Muscle of back (tissue), 13 donors: ENCODE measurements at places on chromosomes 16 and 17.

GRCh38 chr17:32477220-32477619 is 9.6 kb upstream of the CDK5R1 start:
- no peak for DNase-seq

DNA sequence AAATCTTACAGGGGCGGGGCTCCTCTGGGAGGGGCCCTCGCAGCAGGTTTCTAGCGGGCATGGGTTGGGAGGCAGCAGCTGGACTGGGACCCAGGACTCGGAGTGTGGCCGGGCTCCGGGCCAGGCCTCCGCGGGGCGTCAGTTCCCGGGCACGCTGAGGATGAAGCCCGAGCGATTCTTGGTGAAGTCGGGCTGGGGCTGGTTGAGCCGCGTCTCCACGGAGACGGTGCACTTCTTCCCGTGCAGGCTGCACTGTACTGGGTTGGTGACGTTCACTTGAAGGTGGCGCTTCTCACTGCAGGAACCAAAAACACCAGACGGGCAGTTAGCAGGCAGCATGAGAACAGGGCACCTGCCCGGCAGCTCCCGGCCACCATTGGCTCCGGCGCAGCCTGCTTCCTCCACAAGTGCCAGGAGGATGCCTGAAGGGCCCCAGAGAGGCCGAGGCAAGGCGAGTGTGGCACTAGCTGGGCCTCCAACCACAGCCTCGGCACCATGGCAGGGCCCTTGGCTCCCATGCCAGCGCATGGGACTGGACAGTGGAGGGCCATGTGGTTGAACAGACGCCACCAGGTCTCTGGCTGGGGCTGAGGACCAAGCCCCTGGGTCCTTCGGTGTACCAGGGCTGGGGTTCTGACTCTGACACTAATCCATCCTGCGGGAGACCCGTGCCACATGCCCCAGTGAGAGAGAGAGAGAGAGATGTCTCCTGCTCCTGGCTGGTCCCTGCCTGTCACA is 8.0 kb downstream of the CDK5R1 start:
- DNase-seq: no peak

GRCh38 chr17:33240362-33240761 is 52.7 kb downstream of the ASIC2 start:
- DNase-seq: no peak

DNA sequence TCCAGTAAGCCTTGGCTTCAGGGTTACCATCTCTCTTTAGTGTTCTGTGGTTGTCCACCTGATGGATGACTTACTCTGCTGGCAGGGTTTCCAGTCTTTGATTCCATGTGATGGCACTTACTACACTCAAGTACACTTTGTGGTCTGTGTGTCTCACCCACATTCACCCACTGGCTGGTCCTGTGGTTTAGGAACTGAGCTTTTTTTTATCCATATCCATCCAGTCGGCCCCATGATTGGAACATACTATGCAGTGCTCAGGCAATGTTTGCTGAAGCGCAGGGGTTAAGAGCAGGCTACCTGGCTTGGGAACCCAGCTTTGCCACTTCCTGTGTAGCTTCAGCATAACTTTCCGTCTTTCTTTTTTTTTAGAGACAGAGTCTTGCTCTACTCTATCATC is 2.8 kb upstream of the FUS start:
- no peak for DNase-seq

DNA sequence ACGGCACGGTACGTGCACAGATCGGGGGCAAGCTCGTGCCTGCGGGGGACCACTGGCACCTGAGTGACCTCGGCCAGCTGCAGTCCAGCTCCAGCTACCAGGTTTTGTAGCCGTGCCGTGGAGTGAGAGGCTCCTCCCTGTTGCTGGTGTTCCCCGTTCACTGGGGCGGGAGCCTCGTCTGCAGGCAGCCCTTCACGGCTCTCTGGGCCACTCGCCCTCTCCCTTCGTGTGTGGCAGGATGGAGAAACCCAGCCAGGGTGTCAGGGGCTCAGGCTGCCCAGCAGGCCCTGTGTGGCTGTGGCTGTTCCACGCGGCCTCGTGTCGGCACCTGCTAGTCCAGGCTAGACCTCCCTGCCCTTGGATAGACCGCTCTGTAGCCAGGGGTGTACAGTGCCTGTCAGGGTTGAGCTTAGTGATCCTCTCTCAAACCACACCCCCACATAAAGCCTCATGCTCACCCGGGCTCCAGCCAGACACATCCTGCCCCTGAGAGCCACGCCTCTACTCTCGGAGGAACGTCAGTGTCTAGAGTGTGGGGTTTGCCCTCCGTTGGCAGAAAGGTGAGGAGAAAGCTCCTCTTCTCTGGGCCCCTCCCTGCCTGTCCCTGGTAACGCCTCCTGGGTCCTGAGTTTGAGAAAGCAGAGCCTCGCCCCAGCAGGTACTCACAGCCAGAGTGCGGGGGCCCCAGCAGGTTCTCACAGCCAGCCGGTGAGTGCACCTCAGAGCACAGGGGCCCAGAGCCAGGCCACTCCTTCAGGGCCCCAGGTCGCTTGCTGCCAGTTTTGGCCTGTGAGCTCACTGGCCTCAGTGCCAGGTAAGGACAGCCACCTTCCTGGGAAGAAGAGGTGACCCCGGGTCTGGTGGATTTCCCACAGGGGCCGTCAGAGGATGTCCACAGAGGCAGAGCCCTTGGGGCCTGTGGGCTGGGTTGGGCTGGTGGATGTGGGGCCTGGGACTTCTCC is 27.7 kb downstream of the NME3 start:
- no peak for DNase-seq

DNA sequence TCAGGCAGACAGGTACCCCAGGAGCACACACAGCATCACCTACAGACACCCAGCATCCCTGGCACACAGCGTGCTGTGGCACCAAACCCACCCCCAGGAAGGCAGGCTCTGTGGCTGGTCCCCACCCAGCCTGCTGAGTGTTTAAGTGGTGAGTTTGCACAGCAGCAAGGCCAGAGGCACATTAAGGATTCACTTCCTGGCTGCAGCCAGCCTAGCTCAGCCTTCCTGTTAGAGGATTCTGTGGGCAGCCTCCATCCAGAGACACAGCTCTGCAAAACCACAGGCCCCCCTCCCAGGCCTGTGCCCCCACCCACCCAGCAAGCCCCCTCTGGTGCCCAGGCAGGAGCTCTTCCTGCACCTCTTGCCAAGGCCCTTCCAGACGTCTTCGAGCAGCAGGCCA is 36.1 kb upstream of the PHB1 start:
- no peak for DNase-seq

DNA sequence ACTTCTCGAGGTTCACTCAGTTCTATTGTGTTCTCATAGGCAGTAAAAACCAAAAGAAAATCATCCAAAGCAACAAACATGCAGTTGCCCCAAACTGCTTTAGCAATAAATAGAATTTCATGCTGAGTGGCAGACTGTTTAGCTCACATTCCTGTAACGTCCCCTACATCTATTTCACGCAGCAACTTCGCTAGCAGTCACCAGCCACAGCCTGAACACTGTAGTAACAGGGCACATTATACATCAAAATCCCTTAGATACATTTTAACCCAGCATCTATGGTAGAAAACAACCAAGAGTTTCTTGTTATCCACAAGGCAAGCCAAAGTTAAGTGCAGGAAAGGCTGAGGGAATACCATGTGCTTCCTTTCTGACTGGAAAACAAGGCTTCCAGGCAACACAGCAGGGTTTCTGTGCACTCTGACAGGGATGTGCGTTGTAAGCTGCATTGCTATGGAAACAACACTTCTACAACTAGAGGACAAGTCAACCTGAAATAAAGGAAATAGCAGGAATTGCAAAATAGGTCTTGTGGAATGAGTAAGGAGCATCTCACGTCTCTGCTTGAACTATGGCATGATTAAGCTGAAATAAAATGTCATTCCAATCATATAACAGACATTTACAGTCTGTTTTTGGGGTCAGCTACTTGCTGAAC is 55.4 kb downstream of the CFDP1 start:
- DNase-seq: peak; percentile 27

- DNase-seq: peak; percentile 73
Observed at GRCh38 chr17:44543213-44543904, 13.9 kb upstream of the FZD2 start.

- peak; percentile 62 for DNase-seq
Observed at GRCh38 chr16:56632156-56632847, at the start of gene MT1M. Gene MT1M (plus strand): TSS chr16:56632659. CDS start chr16:56632732, 73 bp downstream.
